Activated naive CD4-positive, alpha-beta T cell treated with anti-CD3 and anti-CD28 coated beads for 36 hours (primary cell): ENCODE measurements at places on chromosomes 4 and X.

DNA sequence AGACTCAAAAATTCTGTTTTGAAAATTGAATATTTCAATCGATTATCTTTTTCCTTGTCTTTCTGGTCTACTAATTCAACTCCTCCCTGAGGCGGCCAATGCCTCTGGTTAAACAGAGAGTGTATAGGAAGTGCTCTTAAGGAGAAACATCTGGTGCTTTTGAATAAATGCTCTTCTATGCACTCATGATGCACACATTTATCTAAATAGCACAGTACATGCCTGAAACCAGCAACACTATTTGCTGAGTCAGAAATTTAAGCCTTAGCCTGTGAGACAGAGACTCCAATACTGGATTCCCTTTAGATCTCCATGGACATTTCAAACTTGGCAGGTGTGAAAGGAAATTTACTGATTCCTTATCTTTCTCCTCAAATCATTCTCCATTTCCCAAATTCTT, 118.6 kb downstream of the SLIT2 start:
- DNase-seq, result no peak

GRCh38 chrX:68163441-68163840, 269.9 kb downstream of the OPHN1 start:
- H3K27me3 ChIP-seq, result no peaks in the 10 kb centered on the region
- peaks cover 2% of the 10 kb centered on the region for H3K4me1 ChIP-seq
- no peaks in the 10 kb centered on the region for H3K36me3 ChIP-seq
- H3K27ac ChIP-seq, result no peak overlapping the region

DNA sequence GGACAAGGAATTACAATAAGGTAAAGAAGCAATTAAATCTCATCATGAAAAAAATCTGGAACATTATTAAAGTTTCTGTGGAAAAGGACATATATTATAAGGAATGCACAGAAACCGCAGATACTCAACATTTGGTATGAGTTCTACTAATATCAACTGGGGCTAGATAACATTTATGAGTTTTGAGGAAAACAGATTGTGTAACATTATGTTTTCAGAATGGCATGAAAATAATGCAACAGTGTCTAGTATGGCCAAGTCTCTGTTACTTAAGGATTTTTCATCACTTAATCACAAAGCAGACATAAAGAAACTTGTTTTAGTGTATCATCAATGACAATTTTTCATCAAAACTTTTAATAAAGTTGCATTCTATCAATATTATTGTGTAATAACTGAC, 785.0 kb downstream of the GLUD2 start:
- no peaks in the 10 kb centered on the region for H3K27me3 ChIP-seq
- no peaks in the 10 kb centered on the region for H3K4me1 ChIP-seq
- no peak overlapping the region for H3K27ac ChIP-seq
- no peak overlapping the region for H3K4me3 ChIP-seq
- H3K36me3 ChIP-seq, result no peaks in the 10 kb centered on the region
- DNase-seq, result no peak

- no peak for DNase-seq
- H3K4me3 ChIP-seq, result no peak overlapping the region
- no peaks in the 10 kb centered on the region for H3K4me1 ChIP-seq
- H3K27ac ChIP-seq, result no peak overlapping the region
- H3K27me3 ChIP-seq, result no peaks in the 10 kb centered on the region
Observed at GRCh38 chr4:25801594-25801993, 61.2 kb downstream of the SEL1L3 start.

DNA sequence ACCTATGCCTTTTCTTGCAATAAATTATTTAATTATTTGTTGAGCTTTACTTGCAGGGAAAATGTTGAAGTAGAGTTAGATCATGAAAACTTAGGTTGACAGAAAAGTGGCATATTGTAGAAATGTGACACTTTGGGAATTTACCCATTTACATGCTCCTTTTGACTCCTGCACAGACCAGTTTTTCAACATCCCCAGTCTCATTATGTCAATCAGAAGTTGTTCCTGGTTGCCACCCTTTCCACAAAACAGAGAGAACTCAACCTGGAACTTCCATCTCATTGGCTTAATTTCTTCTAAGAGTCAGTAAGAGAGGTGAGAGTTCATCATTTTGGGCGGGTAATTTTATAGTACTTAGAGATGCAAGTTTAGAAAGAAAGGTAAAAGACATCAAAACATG, 284.6 kb upstream of the ANKRD50 start:
- no peak overlapping the region for H3K27ac ChIP-seq
- H3K36me3 ChIP-seq, result no peaks in the 10 kb centered on the region
- no peaks in the 10 kb centered on the region for H3K27me3 ChIP-seq
- H3K4me1 ChIP-seq, result no peaks in the 10 kb centered on the region
